Heart right ventricle (tissue), 16 donors: ENCODE measurements at places on chromosomes 6 and 20. TPM values are rescaled to one million over a fixed set of nuclear protein-coding genes. Genes with fewer than 3 reads are reported as not detected.

GRCh38 chr20:24277196-24277595 lies 192.2 kb upstream of the SYNDIG1 start:
- DNase-seq = no peak

Gene RUNX2
- 2.2 TPM for total RNA-seq

Gene BAG2
- total RNA-seq = 9.2 TPM

Gene SLC35F1
- 9.9 TPM for total RNA-seq

GRCh38 chr20:5829241-5829809 lies 79.1 kb downstream of the SHLD1 start:
- no peak for DNase-seq

- no peak for DNase-seq
These were observed 274.0 kb downstream of the MAFB start for GRCh38 chr20:40414843-40415615.

DNA sequence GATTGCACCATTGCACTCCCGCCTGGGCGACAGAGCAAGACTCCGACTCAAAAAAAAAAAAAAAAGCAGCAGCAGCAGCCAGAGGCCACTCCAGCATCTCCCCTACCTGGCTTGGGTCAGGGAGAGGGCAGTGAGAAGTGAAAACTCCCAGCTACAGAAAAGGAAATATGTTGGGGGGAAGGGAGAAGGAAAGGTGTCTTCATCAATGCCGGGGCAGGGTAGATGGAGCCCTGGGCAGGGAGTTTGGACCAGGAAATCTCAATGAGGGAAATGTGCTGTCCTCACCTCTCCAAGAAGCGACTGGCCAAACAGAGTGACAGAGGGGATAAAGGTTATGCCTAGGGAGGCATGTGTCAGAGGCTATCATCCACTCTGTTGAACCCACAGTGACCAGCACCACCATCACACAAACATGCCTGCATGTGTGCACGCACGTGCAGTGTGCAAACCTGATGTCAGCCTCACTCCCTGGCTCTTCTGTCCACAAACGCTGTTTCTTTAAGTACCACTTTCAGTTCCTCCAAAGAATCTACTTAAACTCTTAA lies 887 bp upstream of the AIF1 start:
- no peak for DNase-seq

Gene PROKR2
- not detected for total RNA-seq

DNA sequence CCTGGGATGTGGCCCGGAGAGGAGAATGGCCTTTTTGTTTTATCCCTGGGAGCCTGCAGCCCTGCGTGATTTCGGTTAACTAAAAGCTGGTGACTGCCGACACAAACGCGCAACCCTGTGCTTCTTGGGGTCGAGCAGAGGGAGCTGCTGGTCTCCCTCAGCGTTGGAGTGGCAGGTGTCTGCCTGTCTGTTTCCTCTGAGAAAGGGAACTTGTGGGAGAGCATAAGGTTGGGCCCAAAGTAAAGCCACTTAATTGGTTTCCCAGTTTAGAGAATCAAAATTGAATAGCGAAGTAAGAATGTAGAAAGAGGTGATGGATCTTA lies 500 bp downstream of the LTV1 start:
- no peak for DNase-seq
